Renal cortical epithelial cell (primary cell): ENCODE measurements at places on chromosomes 4 and X.
A peak's percentile ranks its signal among the peaks of the same experiment; 100 is the strongest.

DNA sequence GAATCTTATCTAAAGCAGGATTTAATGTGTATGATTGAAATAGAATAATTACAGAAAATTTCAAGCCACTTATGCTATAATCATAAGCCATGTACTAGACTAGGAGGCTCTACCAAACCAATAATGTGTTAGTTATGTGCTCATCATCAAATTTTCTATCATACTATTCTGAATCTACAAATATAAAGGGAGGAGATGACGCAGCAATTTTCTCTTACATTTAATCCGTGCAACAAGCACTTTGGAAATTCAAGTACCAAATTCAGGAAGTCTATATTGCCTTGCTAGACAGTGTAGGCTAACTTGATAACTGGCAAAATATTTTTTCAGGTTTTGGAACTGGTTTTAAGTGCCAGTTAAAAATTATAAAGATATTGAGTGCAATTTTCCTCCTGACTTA, 283.5 kb downstream of the C4orf33 start:
- DNase-seq = no peak

DNA sequence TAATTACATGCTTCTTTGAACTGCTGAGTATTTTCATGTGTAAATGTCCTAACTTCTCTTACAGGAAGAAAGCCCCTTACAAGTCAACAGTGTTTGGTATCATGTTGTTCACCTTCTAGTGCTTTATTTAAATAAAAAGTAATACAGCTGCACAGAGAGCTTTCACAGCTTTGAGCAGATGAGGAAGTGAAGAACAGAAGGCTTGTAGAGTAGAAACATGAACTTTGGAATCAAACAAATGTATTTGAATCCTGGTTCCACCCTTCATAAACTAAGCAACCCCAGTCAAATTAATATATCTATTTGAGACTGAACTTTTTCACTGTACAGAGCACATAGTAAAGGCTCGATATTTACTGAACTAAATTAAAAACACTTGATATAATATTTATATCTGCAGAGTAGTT, 120.5 kb downstream of the CAMK2D start:
- DNase-seq = no peak

DNA sequence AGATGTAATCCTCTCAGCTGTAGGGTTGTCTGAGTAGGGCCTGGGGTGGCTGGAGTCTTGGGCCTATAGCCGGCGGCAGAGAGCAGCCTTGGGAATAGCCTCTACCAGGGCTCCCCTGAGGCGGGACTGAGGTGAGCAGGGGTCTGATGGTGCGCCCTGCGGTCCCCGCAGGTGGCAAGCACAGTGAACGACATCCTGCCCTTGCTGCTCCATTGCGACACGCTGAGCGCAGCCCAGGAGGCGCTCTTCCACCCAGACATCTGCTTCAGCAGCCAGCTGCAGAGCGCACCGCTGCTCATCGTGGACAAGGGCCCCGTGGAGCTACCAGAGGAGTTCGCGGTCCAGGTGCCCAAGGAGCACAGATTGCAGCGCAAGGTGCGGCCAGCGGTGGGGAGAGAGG, 317.0 kb downstream of the ADGRL3 start:
- no peak for DNase-seq

GRCh38 chr4:89247951-89248350, 59.6 kb downstream of the GPRIN3 start:
- DNase-seq = no peak

- DNase-seq = no peak
These were observed 573 bp downstream of the HTR2C start for GRCh38 chrX:114584375-114584943.

DNA sequence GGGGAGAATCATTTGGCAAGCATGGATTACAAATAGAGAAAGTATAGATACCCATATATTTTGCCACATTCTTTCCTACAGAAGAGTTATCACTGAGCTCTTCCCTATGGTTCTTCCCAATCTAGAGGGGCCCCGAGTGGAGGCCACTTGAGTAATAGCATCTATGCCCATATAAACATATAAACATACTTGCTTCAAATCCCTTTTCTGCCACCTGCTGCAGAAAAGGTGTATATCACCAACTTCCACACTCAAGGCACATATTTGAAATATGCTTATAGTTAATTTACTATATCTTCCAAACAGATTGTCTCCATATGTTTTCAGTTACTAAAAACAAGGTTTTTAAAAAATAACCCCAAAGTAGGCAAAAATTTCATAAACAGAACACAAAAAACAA, 642.8 kb upstream of the DIPK2B start:
- no peak for DNase-seq

GRCh38 chr4:86965019-86965976, 30.5 kb downstream of the AFF1 start:
- no peak for DNase-seq

GRCh38 chr4:186204103-186204559, 12.8 kb downstream of the CYP4V2 start:
- DNase-seq = no peak

DNA sequence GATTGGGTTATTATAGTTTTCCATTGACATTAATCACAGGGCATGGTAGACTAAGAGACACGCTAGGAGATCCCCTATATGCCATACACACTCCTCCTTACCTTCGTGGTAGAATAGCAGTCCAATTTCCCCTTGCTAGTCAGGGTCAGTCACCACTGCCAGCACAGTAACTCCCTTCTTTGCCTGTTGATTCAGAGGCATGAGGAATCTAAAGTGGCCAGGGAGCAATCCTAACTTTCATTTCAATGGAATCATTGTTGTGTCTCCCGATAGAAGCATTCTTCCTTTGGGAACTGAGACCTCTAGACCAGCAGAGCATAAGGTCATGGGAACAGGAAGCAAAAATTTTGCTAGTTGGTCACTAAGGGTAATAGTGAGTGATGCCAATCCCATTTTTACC, 51.1 kb downstream of the COL25A1 start:
- DNase-seq = no peak

- peak; percentile 61 for DNase-seq
These were observed 1911.4 kb downstream of the STIM2 start for GRCh38 chr4:28772066-28772465.

GRCh38 chr4:83378419-83378818, 43.8 kb upstream of the HPSE start:
- DNase-seq = no peak

- no peak for DNase-seq
These were observed 1844.6 kb upstream of the TENM3 start for GRCh38 chr4:180398564-180398963.

- no peak for DNase-seq
These were observed 198.3 kb upstream of the MID1 start for GRCh38 chrX:10818651-10819050.

- DNase-seq = peak; percentile 91
These were observed 21.8 kb downstream of the FHL1 start for GRCh38 chrX:136168929-136169735.

DNA sequence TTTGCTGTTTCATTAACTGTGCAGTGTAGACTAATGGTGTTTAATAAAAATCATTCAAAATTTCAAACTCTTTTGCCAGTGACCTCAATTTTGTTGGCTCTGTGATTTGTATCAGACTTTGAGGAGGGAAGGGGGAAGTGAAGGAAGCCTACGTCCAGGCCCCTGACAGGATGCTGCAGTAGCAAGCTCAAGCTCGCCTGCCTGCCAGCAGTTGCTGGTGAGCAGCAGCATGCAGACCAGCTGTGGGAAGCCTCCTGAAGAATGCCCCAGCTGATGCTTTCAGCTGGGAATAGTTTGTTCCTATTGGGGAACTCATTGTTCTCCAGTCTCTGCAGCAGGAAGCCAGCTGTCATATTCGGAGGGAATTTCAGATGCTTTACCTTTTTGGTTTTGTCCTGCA, 495.2 kb downstream of the AFF2 start:
- DNase-seq = no peak

DNA sequence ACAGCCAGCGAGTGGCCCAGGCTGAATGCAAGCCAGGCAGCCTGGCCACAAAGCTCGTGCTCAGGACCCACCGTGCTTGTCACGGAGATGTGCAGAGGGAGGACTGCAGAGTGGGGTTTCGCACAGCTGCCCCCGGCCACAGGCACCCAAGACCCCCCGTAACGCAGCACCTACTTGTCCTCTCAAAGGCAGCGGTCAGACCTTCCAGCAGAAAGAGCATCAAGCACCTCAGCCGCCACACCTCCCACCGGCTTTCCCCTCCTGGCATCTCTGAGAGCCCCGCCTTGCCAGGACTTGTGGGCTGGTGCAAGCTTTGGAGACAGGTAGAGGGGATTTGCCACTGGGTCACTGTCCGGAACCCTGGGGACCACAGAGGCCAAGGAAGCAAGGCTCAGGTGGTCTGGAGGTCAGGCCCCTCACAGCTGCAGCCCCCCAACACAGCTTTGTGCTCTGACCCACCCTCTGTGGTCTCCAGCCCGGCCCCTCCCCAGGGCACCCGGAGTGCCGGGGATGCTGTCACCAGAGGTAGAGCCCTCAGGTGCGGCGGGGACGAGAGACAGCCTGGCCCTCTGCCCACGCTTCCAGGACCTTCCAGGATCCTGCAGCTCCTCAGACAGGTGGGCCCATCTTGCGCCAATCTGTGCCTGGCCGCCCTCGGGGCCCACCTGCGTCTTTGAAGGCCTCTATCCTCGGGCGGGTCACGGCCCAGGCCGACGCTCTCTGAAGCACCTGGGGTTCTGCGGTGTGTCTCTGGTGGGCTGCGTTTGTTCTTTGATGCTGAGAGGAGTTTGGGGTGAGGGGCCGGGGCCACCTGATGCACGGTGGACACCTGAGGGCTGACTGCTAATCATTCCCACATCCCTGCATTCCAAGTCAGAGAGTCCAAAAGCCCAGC, 34.4 kb upstream of the HMX1 start:
- DNase-seq = no peak

- DNase-seq = no peak
These were observed 119.4 kb downstream of the FAT4 start for GRCh38 chr4:125434136-125434535.

DNA sequence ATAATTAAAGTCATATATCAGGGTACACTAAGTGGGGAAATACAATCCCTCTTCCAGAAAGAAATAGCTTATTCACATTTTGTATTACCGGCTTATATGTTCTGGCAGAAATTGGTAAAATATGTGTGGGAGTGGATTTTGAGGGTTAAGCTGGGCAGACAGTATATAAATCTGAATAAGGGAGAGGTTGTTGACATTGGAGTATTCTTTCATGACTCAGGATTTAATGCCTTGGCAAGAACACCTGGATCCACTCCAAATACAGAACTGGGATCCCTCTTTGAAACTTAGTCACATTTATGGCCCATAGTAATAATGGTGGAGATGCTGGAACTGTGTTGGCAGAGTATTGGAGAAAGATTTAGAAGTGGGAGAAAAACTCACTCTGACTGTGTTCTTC, 54.3 kb upstream of the TET2 start:
- DNase-seq = peak; percentile 84

DNA sequence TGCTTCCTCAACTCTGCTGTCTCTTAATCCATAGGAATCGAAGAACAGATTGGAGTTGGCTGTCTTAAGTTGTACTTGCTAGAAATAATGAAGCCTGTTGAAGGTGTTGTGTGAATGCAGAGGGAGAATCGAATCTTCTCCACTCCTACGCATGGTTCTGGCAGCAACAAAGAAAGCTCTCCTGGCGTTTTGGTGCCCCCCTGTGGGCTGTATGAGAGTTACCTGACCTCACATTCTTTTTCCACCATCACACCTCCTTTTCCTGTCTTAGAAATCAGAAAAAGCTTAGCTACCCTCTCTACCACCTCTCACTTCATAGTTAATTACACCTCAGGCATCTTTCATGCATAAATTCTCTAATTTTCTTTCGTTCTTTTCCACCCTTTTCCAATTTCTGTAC, 16.3 kb downstream of the KLF8 start:
- peak; percentile 31 for DNase-seq

DNA sequence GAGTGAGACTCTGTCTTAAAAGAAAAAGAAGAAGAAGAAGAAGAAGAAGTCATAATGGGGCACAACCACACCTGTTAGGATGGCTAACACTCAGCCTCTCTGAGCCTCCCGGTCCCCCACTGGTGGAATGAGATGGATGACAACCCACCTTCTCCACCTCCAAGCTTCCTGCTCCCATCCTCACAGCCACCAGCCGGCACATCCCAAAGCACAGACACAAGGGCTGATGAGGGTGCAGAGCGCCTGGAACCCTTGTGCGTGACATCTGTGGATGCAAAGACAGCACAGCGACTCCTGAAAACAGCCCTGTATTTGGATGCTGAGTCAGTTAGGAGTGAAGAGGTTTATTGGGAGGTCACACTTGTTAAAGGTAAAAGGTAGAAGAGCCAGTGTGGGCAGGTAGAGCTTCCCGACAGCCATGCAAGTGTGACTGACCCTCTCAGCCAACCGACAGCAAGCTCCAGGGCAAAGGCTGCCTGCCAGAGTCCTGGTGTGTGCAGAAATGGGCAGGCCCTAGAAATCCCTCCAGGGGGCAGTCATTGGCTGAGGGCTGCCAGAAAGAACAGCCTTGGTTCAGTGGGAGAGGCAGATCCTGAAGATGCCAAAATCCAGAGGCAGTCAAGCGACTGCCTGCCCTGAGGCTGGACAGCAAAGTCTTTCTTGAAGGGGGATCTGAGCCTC, 26.6 kb upstream of the MAN2B2 start:
- peak; percentile 15 for DNase-seq

DNA sequence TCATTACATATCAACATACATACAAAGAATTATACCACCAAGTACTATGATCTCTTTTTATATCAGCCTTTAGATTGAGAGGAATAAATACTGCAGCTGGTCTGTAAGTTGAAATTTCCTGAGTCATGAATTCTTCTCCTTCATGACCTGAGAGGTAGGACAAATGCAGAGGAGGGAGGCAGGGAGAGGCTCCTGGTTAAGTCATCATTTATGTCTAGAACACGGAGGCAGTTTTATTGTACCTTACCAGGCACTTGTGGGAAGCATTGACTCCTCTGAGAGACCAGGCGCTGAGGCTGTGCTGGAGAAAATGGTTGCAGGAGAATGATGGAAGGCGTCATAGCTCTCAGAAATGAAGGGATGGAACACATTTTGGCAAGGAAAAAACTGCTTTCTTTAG, 12.5 kb upstream of the CASK start:
- DNase-seq = no peak

DNA sequence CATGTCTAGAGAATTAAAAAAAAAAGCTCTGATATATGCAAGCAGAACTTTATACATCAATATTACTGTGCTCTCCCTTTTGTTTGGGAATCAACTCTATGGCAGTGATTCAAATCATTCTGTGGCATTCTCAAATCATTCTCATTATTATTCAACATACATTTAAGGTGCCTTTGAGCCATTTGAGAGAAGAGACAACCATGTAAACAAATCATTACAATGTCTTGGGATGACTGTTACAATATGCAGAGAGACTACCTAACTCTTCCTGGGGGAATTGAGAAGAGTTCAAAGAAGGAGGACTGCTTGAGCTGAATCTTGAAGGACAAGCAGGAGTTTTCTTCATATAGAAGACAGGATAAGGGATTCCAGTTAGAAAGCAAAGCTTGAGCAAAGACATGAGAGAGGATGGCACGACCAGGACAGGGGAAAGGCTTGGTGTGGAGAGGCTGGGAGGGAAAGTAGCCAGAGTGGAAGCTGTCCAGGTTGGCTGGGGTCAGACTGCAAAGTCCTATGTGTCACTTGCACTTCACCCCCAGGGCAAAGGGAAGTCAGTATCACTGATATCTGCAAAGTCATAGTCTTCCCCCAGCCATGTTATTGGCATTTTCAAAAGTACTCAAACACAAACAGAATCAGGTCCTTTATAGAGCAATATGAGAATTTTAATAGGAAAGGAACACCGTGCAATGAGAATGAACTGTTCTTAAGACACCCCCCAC, 9.0 kb downstream of the SEC24D start:
- no peak for DNase-seq

GRCh38 chr4:167715176-167715575, 377.2 kb upstream of the ANXA10 start:
- DNase-seq = no peak

GRCh38 chrX:107978707-107979307, 3.4 kb downstream of the TEX13B start:
- DNase-seq = peak; percentile 27

- no peak for DNase-seq
These were observed 137.1 kb downstream of the DDX53 start for GRCh38 chrX:23136816-23137215.
